ENCODE measurements at places on chromosomes 6 and 20.

- no peak overlapping the region for H3K27ac ChIP-seq
- no peaks in the 10 kb centered on the region for H3K36me3 ChIP-seq
- no peaks in the 10 kb centered on the region for H3K27me3 ChIP-seq
- no peaks in the 10 kb centered on the region for H3K4me1 ChIP-seq
- DNase-seq: no peak
Observed at GRCh38 chr6:141475259-141475658, 657.5 kb upstream of the GJE1 start.

GRCh38 chr6:126376682-126377081 lies 36.8 kb downstream of the CENPW start:
- no peaks in the 10 kb centered on the region for H3K4me1 ChIP-seq
- no peaks in the 10 kb centered on the region for H3K36me3 ChIP-seq
- H3K27me3 ChIP-seq: no peaks in the 10 kb centered on the region
- no peak for DNase-seq
- no peak overlapping the region for H3K4me3 ChIP-seq
- H3K27ac ChIP-seq: no peak overlapping the region

- no peak for DNase-seq
- H3K36me3 ChIP-seq: no peaks in the 10 kb centered on the region
- H3K27me3 ChIP-seq: no peaks in the 10 kb centered on the region
- H3K4me3 ChIP-seq: no peak overlapping the region
Observed at GRCh38 chr6:164015088-164015484, 600.6 kb downstream of the QKI start.

DNA sequence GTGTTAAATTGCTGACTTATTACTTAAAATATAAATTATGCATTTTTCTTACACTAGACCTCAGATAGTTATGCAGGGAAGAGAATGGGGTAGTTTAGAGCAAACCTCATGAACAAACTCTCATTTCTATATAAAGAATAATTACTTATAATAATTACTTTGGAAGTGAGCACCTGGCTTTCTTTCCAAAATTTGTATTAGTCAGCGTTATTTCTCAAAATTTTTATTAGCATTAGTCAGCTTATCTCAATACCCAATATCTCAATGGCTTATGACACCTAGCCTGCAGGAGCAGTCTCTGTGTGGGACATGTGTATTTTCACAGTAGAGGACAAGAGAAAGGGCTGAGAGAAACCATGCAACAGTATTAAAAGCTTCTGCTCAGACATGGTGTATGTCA lies 849.2 kb upstream of the HS3ST5 start:
- H3K4me1 ChIP-seq: no peaks in the 10 kb centered on the region
- H3K27ac ChIP-seq: no peak overlapping the region
- no peaks in the 10 kb centered on the region for H3K27me3 ChIP-seq

DNA sequence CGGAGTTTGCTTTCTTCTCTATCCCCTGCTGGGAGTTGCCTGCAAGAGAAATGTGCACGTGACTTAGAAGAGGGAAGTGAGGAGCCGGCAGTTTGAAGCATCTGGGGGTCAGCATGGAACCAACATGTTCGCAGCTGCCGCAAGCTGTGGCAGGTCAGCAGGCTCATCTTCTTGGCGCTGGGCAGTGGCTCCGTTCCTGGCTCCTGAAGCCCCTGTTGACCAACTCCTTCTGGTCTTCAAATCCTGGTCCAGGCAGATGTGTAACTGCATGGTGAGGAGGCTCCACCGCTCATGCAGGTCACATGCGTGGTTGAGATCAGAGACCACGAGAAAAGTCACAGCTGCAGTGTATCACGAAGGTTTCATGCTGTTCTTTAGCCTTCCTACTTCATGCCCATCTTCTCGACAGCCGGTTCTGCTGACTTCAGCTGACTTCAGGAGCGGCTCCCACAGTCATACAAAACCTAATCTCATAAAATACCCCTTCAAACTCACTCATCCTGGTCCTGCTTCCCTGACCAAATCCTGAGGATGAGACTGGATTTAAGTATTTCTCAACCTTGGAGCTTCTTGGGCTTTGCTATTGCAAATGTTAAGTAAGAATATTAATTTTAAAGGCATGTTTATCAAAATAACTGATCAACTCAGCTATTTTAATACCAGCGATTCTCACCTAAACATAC lies 44.9 kb upstream of the BCAS1 start:
- H3K4me1 ChIP-seq: peaks cover 27% of the 10 kb centered on the region
- no peak for DNase-seq
- H3K27ac ChIP-seq: peak overlapping the region; percentile 43
- no peak overlapping the region for H3K4me3 ChIP-seq
- H3K36me3 ChIP-seq: no peaks in the 10 kb centered on the region
- no peaks in the 10 kb centered on the region for H3K27me3 ChIP-seq

GRCh38 chr6:130000526-130001421 lies 17.6 kb upstream of the L3MBTL3 start:
- H3K4me3 ChIP-seq: no peak overlapping the region
- DNase-seq: peak; percentile 44
- H3K36me3 ChIP-seq: no peaks in the 10 kb centered on the region
- H3K27me3 ChIP-seq: no peaks in the 10 kb centered on the region
- no peak overlapping the region for H3K27ac ChIP-seq

DNA sequence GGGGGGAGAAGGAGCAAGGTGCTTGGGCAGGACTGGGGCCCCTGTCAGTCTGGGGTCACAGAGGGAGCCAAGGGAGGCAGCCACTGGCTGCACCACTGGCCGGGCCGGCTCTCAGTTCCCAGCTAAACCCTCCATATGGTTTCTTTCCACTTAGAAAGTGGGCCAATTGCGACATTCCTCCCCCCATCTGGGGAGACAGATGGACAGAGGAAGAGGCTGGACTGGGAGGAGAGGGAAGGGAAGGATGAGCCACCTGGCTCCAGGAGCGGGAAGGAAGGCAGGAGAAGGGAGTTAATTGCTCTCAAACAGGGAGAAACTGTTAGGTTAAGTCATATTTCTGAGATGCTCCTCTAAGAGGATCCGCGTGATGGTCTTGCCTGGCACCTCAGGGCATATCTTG lies 82.2 kb downstream of the GRM4 start:
- no peaks in the 10 kb centered on the region for H3K36me3 ChIP-seq
- peak; percentile 8 for DNase-seq
- peaks cover 28% of the 10 kb centered on the region for H3K27me3 ChIP-seq
- H3K4me3 ChIP-seq: no peak overlapping the region
- no peaks in the 10 kb centered on the region for H3K4me1 ChIP-seq
- H3K27ac ChIP-seq: no peak overlapping the region

- H3K36me3 ChIP-seq: no peaks in the 10 kb centered on the region
- no peak overlapping the region for H3K27ac ChIP-seq
- H3K4me3 ChIP-seq: no peak overlapping the region
- DNase-seq: no peak
Observed at GRCh38 chr20:24742989-24743388, 206.1 kb upstream of the CST7 start.

- H3K27ac ChIP-seq: no peak overlapping the region
- DNase-seq: no peak
- no peak overlapping the region for H3K4me3 ChIP-seq
- H3K36me3 ChIP-seq: no peaks in the 10 kb centered on the region
Observed at GRCh38 chr6:42407379-42407778, 44.3 kb downstream of the TRERF1 start.

GRCh38 chr6:7725849-7726415 lies at the start of gene BMP6:
Gene BMP6, plus strand, starts transcription at chr6:7726099. Its CDS starts 857 bp downstream, at chr6:7726956.
- no peak within 1 kb of the TSS for H3K27ac ChIP-seq
- H3K4me1 ChIP-seq: peaks cover 11% of the 10 kb centered on the region
- peaks cover 77% of the 10 kb centered on the region for H3K27me3 ChIP-seq
- no peaks in the 10 kb centered on the region for H3K36me3 ChIP-seq
- H3K4me3 ChIP-seq: peak within 1 kb of the TSS; percentile 33

- no peaks in the 10 kb centered on the region for H3K27me3 ChIP-seq
- DNase-seq: peak; percentile 53
- no peak overlapping the region for H3K4me3 ChIP-seq
- no peak overlapping the region for H3K27ac ChIP-seq
Observed at GRCh38 chr6:139977887-139978332, 603.5 kb upstream of the CITED2 start.

GRCh38 chr6:122033564-122034181 lies 365.8 kb upstream of the HSF2 start:
- no peak overlapping the region for H3K27ac ChIP-seq
- H3K4me1 ChIP-seq: no peaks in the 10 kb centered on the region
- H3K36me3 ChIP-seq: no peaks in the 10 kb centered on the region
- no peaks in the 10 kb centered on the region for H3K27me3 ChIP-seq

DNA sequence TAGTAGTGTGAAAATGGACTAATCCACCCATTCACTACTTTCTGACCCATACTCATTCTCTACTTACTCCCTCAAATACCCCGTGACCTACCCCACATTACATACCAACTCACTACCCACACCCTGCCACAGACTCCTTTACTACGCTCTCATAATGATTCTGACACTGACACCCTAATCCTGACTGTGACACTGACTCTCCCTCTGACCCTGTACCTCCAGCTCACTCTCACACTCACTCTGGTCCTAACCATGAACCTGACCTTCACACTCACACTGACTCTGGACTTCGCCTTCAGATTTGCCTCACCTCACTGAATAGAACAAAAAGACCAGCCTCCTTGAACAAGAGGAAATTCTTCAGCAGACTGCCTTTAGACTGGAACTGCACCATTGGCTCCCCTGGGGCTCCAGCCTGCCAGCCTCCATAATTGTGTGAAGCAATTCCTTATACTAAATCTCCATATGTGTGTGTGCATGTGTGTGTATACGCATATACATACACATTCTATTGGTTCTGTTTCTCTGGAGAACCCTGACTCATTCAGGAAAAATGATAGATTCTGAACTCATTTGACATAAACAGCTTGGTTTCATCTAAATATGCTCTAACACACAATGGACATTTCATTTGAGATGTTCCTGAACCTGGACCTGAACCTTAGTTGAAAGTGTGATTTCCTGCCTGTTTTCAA lies 10.5 kb upstream of the ZNF343 start:
- no peaks in the 10 kb centered on the region for H3K36me3 ChIP-seq
- no peak overlapping the region for H3K27ac ChIP-seq
- H3K27me3 ChIP-seq: no peaks in the 10 kb centered on the region
- DNase-seq: no peak
- H3K4me3 ChIP-seq: no peak overlapping the region

DNA sequence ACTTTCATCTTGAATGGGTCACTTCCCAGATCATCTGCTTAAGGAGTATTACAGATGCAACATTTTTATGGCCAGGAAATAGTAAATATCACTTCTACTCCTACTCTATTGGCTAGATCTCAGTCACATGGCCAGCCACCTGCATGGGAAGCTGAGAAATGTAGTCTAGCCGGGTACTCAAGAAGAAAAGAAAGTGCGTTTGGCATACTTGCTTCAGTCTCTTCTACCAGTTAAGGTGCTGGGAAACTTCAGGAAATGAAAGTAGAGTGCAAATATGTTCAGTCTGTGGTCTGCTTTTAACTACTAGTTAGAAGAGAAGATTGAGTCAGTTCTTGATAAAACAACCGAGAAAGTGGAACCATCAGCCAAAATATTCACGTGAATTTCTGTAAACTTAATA lies 129.2 kb downstream of the PDSS2 start:
- H3K27me3 ChIP-seq: no peaks in the 10 kb centered on the region
- no peaks in the 10 kb centered on the region for H3K36me3 ChIP-seq
- no peak overlapping the region for H3K27ac ChIP-seq
- no peak for DNase-seq

DNA sequence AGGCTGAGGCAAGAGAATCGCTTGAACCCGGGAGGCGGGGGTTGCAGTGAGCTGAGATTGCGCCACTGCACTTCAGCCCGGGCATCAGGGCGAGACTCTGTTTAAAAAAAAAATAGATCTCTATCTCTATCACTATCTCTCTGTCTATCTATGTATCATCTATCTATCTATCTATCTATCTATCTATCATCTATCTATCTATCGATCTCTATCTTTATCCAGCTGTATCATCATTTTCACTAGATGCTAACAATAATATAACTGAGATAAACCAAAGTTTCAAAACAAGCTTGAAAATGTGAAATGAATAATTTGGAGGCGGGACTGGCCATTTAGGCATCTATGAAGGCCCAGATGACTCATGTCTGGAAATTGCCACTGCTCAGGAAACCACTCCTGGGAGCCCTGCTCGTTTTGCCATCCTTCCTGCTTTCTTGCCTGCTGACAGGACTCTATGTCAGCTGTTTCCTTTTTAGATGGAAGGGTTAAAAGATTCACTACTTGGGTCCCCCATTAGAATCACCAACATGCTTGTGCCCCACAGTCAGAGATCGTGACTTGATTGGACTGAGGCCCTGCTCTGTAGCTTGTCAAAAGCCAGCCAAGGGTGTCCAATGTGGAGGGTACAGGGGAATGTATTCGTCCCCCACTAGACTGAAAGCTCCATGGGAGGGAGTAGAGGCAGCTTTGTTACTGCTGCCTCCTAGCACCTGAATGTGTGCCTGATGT lies 61.7 kb downstream of the UTRN start:
- H3K36me3 ChIP-seq: no peaks in the 10 kb centered on the region
- H3K27me3 ChIP-seq: no peaks in the 10 kb centered on the region
- no peak overlapping the region for H3K27ac ChIP-seq
- DNase-seq: no peak
- no peak overlapping the region for H3K4me3 ChIP-seq
- H3K4me1 ChIP-seq: peaks cover 10% of the 10 kb centered on the region

DNA sequence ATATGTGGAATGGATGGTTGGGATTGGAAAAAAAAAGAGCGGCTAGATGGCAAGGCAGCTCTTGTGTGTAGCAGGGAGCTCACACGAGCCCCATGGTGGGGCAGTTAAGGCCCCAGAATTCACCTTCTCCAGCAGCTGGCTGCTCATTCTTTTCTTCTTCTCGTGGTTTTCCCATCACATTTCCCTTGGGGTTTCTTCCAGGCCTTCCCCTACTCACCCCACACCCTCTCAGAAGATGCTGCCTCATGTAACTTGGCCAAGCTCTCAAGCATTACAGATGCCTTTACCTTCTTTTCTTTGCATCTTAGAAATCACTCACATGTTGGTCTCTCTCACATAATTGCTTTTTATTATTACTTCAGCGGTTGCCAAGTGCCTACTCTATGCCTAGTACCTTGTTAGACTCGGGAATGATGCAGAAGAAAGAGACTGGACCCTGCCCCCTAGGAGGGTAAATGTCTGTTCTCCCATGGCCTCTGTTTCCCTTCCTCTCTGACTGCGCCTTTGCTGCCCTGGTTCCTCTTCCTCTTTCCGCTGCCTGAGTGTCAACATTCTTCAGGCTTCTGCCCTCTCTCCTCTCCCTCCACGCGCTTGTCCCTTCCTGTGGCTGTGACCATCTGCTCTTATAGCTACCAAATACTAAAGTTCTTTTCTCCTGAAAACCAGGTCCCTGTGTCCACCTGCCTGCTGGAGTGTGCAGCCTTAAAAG lies 28.6 kb downstream of the PPARD start:
- peaks cover 29% of the 10 kb centered on the region for H3K4me1 ChIP-seq
- peak overlapping the region; percentile 68 for H3K27ac ChIP-seq
- no peaks in the 10 kb centered on the region for H3K27me3 ChIP-seq
- H3K4me3 ChIP-seq: no peak overlapping the region
- peaks cover 2% of the 10 kb centered on the region for H3K36me3 ChIP-seq

GRCh38 chr6:41122373-41122772 lies 31.8 kb downstream of the TREML1 start:
- peaks cover 3% of the 10 kb centered on the region for H3K36me3 ChIP-seq
- no peaks in the 10 kb centered on the region for H3K4me1 ChIP-seq
- H3K27me3 ChIP-seq: no peaks in the 10 kb centered on the region

All from large intestine (tissue), 12 donors.